Gastroesophageal sphincter (tissue), 4 donors: ENCODE measurements at places on chromosomes 5 and 9. TPM values are rescaled to one million over a fixed set of nuclear protein-coding genes. Genes with fewer than 3 reads are reported as not detected.

Gene GRM6
- not detected for total RNA-seq

Gene LCN1
- total RNA-seq = not detected

Gene FOXD4L4
- not detected for total RNA-seq

Gene BAAT
- not detected for total RNA-seq

Gene GNG10
- total RNA-seq = 41.4 TPM

Gene GDF9
- not detected for total RNA-seq

Gene TPPP
- total RNA-seq = 42.8 TPM

Gene LCP2
- 10.0 TPM for total RNA-seq

Gene SPINK6
- total RNA-seq = not detected

Gene SURF6
- 25.8 TPM for total RNA-seq

Gene STC2
- total RNA-seq = 58.7 TPM

Gene ERAP2
- 11.2 TPM for total RNA-seq

Gene IFNA21
- total RNA-seq = not detected

Gene MELK
- 1.6 TPM for total RNA-seq

Gene WNK2
- 26.8 TPM for total RNA-seq

Gene ZFP2
- 3.1 TPM for total RNA-seq

Gene C5orf52
- total RNA-seq = not detected

Gene AGXT2
- total RNA-seq = not detected

Gene TNC
- 438 TPM for total RNA-seq

Gene NMUR2
- total RNA-seq = not detected

Gene PCDHB7
- 3.0 TPM for total RNA-seq

Gene PROB1
- 3.9 TPM for total RNA-seq

Gene GNAQ
- 62.1 TPM for total RNA-seq

Gene PHF24
- 0.81 TPM for total RNA-seq

Gene SPAAR
- total RNA-seq = 5.5 TPM

Gene C5orf24
- total RNA-seq = 92.3 TPM

Gene SLC36A2
- not detected for total RNA-seq

Gene DOK3
- total RNA-seq = 6.5 TPM

Gene LIFR
- total RNA-seq = 90.5 TPM

Gene LCN15
- not detected for total RNA-seq

Gene CARTPT
- total RNA-seq = 1.1 TPM

Gene PTGDS
- total RNA-seq = 7.4 TPM

Gene BBLN
- 143 TPM for total RNA-seq

Gene ENHO
- 1.1 TPM for total RNA-seq

Gene PCDHB9
- 3.6 TPM for total RNA-seq

Gene PCDHA8
- not detected for total RNA-seq

Gene MARCOL
- total RNA-seq = not detected
